ENCODE measurements at places on chromosomes 6 and 20.

- no peak for DNase-seq
These were observed 41.9 kb upstream of the LRRC1 start for GRCh38 chr6:53752856-53753255.

DNA sequence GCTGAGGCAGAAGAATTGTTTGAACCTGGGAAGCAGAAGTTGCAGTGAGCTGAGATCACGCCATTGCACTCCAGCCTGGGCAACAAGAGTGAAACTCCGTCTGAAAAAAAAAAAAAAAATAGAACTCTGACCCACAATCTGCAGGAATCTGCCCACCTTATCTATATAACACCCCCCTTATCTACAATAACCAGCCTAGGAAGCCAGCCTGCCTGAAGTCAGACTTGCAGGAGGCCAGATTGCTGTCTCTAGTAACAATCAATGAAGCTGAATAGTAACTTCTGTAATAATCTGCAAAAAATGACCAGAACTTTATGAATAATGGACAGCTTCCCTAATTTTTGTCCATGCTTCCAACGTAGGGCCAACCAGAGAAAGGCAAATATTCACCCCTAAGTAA, 352.5 kb downstream of the CD83 start:
- no peak for DNase-seq

- DNase-seq, result no peak
These were observed 160.2 kb downstream of the GMPR start for GRCh38 chr6:16398587-16398986.

DNA sequence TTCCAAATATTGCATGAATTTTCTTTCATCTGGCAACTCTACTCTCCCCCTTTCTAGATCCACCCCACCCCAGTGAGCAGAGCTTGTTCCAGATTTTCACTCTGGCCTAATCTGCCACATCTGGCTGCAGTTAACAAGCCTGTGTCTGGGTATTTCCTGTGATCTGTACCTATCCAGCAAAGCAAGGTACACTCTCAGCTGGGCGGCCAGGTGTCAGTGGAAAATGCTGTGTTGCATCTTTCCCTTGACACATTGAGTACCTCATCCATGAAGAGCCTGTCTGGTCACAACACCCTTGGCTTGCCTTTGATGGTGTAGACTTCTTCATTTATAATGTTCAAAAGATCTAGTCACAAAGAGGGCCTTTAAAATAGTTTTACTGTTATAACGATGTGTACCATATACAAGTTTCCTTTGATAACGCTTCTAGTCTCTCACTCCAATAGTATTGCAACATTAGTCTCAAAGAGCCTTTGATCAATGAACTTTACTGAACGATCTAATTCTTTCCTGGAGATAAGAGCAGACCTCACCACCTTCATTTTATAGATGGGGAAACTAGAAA, 6.0 kb upstream of the RNF182 start:
- no peak for DNase-seq

- no peak for DNase-seq
These were observed 163.6 kb downstream of the SYNDIG1 start for GRCh38 chr20:24633026-24633425.

DNA sequence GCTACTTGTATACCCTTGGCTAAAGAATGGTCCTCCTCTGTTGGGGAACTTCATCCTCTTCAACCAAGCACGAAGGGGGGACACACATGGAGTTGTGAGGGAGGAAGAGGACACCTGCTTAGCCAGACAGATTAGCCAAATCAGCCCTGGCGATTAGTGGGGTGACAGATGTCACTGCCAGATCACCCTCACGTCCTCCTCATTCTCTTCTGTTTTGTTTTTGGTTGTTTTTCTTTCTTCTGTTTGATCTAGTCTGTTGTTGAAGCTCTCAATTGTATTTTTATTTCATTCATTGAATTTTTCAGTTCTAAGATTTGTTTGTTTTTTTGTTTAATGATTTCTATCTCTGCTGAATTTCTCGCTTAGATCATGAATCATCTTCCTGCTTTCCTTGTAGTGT, 27.5 kb upstream of the NKX2-4 start:
- DNase-seq, result no peak

DNA sequence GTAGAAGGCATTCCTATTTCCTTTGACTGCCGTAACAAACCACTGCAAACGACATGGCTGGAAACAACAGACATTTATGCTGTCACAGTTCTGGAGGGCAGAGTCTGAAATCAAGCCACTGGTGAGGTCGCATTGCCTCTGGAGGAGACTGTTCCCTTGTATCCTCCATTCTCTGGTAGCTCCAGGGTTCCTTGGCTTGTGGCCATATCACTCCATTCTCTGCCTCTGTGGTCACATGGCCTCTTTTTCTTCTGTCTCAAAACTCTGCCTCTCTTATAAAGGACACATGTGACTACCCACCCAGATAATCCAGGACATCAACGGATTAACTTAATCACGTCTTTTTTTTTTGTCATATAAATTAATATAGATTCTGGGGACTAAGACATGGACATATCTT, 84.4 kb downstream of the LYRM2 start:
- no peak for DNase-seq

All from stimulated activated CD4-positive, alpha-beta T cell treated with anti-CD3 and anti-CD28 coated beads, Interleukin-12 subunit alpha, Interleukin-12 subunit beta, amount 100 ng/mL, for 48 hours (primary cell).